ENCODE measurements at places on chromosomes 6 and 20.

- DNase-seq: no peak
Observed at GRCh38 chr6:159168536-159169192, 536 bp upstream of the FNDC1 start.

- no peak for DNase-seq
Observed at GRCh38 chr6:128400875-128401274, 119.5 kb downstream of the PTPRK start.

- no peak for DNase-seq
Observed at GRCh38 chr6:129608886-129609537, 101.0 kb downstream of the ARHGAP18 start.

DNA sequence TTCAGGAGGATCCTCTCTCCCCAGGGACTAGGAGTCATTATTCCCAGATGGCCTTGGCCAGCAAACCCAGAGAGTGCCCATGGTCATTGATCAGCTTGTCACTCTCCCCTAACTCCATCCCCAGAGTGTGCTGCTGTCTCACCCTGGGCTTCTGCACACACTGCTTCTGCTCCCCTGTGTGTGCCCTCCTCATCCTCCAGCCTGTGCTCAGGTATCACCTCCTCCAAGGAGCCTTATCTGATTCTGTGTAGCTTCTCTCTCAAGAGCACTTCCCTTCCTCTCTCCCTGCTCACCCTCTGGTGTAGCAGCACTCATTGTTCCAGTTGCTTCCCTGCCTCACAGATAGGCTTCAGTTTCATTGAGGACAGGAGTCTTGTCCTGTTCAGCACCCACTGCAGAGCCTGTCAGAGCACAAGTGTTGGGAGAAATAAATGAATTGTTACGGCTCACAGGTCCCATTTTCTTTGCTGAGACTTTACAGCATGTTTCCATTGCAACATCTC, 102.4 kb downstream of the JAG1 start:
- no peak for DNase-seq

DNA sequence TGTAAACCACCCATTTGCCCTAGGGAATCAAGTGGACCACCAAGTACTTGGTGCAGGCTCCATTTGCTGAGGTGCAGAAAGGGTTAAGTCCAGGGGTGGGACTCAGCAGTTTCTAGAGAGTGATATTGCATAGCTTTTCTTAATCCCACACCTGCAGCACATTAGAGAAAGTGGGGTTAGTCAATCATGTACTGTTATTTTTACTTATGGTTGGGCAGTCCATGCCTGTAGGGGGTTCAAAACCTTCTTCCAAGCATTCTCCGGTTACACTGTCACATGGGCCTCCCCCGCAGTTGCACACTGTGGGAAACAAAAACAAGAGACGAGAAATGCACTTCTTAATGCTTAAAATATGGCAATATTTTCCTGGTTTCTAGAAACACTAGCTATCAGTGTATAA, 65.5 kb downstream of the LAMA4 start:
- no peak for DNase-seq

DNA sequence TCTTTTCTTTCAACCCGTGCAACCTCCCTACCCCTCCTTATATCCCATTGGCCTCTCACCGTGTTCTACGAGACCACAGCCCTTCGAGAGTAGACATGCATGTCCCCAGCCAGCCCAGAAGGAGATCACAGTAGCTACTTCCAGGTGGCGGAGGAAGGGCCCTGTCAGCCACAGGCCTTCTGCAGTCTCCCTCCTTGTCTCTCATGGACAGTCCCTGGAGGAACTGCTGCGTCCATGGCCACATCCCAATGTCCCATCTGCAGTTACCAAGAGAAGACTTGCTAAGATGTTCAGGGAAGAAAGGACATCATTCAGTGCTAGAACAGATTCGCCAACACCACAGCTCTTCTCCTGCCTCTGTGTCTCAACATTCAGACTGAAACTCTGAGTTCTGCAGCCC, 61.6 kb upstream of the QKI start:
- no peak for DNase-seq

DNA sequence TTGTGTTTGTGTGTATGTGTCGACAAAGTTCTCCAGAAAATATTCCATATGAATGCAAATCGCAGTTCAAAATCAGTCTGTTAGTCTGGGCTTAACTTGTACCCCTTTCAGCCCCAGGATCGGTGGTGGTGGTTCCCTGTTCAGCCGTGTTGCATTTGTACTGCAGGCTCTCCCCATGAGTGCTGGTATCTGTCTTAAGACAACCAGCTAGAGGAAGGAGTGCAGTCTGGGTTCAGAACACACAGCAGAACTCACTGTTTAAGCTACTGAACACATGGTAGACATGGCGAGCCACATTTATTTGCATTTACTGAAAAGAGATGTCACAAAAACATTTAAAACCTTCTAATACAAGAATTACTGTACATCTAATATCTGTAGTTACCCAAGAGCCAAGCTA, 192.1 kb downstream of the ARID1B start:
- DNase-seq: no peak

DNA sequence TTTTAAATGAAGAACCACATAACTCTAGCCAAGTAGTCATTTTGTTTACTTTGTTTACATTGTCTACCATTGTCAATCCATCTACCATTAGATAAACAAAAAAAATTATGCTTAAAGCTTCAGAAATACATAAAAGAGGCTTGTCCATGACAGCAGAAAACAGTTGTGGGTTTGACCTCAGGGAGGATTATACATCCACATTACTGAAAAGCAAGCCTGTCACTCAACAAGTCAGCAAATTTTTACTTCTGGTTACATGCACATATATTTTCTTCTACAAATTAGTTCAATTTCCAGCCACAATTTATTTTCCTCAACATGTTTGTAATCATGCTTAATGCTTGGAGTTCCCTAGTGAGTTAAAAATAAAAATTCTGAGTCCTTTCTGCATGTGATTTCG, 713.3 kb downstream of the COL12A1 start:
- no peak for DNase-seq

- no peak for DNase-seq
Observed at GRCh38 chr20:12838261-12838866, 170.4 kb upstream of the SPTLC3 start.

- no peak for DNase-seq
Observed at GRCh38 chr20:34530342-34530741, 14.1 kb downstream of the DYNLRB1 start.

GRCh38 chr20:43124241-43124640, 65.5 kb downstream of the PTPRT start:
- no peak for DNase-seq

DNA sequence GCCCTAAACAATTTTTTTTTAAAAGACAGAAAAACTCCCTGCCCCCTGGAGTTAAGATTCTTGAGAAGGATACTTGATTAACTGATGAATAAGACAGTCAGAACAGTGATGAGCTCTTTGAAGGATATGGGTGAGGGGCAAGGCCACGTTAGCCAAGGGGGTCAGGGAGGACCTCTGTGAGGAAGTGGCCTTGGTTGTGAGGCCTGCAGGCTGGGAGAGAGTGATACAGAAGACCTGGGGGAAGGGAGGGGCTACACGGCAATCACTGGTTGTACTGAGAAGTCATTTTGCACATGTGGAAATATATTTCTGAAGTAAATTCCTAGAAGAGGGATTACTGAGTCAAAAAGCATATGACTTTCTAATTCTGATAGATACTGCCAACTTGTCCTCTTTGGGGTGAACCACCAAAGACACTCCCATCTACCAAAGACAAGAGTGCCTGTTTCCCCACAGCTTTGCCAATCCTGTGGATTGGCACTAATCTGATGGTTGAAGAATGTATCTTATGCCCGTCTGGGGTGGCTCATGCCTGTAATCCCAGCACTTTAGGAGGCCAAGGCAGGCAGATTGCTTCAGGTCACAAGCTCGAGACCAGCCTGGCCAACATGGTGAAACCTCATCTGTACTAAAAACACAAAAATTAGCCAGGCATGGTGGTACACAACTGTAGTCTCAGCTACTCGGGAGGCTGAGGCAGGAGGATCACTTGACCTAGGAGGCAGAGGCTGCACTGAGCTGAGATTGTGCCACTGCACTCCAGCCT, 22.3 kb upstream of the BCAS4 start:
- no peak for DNase-seq

- DNase-seq: no peak
Observed at GRCh38 chr20:32209850-32210605, 2.3 kb downstream of the POFUT1 start.

DNA sequence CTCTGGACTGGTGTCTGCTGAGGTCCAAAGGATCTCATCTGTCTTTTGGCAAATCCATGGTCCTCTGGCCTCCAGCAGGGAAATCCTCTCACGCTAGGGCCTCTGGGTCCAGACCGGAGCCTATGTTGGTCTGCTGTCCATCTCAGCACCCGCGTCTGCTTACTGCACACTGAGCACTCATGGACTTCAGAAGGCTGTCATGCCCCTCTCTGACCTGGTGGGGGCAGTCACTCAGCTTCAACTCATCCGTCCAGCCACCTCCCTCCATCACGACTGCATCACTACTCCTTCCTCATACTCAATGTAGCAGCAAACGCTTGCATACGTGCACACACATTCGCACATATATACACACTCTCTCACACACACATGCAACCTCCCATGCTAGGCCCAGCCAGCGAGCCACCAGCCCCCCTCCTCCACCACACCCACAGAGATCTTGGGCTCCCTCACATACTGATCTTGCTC, 33.3 kb downstream of the GABRR2 start:
- DNase-seq: no peak

DNA sequence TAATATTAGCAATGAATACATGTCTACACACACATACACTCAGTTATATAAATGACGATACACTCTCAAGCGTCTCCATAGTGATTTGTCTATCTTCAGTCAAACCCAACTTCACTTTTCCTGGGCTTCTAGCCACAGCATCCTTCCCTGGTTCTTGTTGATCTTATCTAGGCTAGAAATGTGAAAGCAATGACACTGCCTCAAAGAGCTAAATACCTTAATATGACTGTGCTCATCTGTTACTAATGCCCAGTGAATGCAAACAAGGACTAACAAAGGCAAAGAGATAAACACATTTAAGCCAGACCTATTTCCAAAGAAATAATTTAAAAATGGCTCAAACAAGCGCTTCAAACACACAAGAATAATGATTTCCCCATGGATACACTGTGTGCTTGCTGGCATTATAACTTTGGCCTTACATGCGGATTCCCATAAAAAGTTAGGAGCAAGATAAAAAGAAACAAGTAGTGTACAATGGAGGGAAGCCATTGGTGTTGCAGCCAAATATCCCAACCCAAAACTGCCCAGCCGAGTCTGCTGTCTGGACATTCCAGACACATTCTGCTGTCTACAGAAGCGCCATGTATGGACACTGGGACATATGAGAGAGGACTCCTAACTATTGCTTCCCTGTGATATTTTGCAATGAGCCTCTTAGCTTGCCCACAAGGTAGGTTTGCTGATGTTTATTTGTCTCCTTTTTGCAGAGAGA, 19.5 kb upstream of the DAAM2 start:
- no peak for DNase-seq

- DNase-seq: no peak
Observed at GRCh38 chr6:33583591-33584155, 3.6 kb upstream of the BAK1 start.

GRCh38 chr20:59276938-59277337, 23.5 kb upstream of the EDN3 start:
- DNase-seq: no peak

DNA sequence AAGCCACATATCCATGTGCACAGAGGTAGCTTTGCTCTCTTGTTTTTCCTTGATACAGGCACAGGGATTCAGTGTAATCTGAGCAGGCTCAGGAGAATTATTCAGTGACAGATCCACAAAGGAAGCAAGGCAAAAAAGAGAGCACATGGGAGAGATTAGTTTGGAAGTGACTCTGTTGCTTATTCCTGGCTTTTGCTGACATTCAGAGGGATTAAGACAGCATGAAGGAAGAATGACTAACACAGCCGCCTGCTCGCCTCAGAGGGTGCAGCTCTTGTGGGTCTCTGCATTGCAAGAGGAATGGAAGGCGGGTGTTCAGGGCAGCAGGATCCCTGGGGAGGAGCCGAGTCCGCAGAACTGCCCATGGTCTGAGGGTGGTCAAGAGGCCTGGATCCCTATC, 203.4 kb upstream of the KCNQ5 start:
- no peak for DNase-seq

DNA sequence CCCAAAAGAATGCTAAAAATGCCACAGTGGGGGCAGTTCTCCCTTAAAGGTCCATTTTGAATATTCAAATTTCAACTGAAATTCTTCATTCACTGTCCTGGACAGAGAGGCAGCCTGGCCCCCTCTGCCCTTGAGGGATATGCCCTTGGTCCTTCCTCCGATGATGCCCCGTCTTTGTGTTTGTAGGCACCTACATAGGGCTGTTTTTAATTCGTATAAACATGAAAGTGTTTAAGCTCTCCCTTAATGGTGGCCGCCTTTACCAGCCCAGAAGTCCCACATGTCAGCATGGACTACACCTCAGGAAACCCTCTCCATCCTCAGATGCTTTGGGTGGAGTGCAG, 70.2 kb downstream of the SSR1 start:
- no peak for DNase-seq

DNA sequence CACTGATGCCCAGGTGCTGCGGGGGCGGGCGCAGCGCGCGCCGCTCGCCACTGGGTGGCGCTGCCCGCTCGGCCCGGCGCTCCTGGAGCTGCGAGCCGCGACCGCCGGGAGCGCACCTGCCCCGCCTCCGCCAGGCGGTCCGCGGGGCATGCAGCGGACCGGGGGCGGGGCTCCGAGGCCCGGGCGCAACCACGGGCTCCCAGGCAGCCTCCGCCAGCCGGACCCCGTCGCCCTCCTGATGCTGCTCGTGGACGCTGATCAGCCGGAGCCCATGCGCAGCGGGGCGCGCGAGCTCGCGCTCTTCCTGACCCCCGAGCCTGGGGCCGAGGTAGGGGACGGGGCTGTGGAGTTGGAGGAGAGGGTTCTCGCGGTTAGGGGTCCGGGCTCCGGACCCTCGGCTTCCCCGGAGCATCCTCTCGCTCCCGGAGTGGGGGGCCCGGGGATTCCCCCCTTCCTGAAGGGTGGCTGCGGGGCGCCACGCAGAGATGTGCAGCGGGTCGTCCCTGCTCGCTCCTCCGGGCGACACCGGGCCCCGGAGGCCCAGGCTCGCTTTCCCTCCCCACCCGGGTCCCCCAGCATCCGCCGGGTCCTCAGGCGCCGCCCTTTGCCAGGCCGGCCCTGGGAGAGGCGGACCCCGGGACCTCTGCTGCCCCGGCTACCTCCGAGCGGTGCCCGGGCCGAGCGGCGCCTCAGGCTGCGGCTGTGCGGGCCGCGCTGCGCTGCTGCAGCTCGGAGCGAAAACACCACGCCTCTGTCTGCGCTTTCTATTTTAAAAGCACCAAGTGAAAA, at the start of gene BCAS4:
BCAS4 (plus strand) TSS at position 216 of the 789 bp plus-strand sequence; CDS start at position 239, 23 bp downstream.
- peak; percentile 59 for DNase-seq
